Left ventricle myocardium inferior (tissue), 1 donor: ENCODE measurements at places on chromosomes 2 and 18.

DNA sequence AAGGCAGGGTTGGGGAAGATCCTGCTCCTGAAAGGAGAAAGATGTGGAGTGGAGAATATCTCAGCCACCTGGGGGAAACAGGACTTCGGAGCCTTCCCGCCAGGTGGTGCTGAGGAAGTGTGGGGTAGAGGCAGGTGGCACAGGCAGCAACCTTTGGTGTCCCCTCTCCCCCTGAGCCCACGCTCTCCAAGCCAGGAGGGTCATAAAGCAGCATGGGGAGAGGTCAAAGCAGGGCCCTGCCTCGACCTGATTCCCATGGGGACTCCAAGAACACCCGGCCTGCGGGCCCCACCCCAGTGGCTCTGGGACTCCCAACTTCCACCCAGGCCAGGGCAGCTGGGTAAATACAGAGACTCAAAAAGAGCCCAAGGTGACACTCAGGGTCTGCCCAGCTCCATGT, 54.3 kb upstream of the SLC66A3 start:
- no peak for DNase-seq

GRCh38 chr2:147648471-147648870, 196.4 kb upstream of the ACVR2A start:
- DNase-seq = no peak

GRCh38 chr2:18445433-18446320, 114.8 kb downstream of the RDH14 start:
- DNase-seq = peak; percentile 28

DNA sequence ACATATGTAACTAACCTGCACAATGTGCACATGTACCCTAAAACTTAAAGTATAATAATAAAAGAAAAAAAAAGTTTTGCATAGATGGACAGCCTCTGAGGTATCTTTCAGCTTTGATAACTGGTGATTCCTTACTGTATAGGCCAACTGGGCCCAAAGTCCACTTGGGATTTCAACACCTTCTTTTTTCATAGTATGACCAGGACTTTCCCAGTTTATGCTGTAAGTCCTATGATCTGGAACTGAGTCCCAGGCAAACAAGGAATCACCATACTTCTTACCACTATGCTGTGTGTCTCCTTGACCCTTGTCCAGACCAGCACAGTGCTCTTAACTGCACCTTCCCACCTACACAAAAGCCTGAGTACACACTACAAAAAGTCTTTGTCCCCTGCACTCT, 205.1 kb upstream of the RBBP8 start:
- DNase-seq = no peak

DNA sequence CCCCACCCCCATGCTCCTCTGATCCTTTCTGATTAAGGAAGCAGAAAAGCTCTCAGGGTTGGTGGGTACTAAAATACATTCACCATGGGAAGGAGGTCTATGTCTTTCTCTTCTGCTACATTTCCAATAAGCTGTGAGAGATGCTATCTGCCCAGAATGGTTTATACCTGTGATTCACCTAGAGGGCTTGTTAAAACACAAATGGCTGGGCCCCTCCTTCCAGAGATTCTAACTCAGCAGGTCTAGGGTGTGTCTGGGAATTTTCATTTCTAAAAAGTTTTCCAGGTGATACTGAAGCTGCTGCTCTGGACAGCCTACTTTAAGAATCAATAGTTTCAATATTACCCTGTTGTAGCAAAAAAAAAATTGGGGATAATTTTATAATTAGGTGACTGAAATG, 772.2 kb upstream of the ZEB2 start:
- DNase-seq = no peak

GRCh38 chr2:66701656-66702055, 266.7 kb downstream of the MEIS1 start:
- DNase-seq = no peak

DNA sequence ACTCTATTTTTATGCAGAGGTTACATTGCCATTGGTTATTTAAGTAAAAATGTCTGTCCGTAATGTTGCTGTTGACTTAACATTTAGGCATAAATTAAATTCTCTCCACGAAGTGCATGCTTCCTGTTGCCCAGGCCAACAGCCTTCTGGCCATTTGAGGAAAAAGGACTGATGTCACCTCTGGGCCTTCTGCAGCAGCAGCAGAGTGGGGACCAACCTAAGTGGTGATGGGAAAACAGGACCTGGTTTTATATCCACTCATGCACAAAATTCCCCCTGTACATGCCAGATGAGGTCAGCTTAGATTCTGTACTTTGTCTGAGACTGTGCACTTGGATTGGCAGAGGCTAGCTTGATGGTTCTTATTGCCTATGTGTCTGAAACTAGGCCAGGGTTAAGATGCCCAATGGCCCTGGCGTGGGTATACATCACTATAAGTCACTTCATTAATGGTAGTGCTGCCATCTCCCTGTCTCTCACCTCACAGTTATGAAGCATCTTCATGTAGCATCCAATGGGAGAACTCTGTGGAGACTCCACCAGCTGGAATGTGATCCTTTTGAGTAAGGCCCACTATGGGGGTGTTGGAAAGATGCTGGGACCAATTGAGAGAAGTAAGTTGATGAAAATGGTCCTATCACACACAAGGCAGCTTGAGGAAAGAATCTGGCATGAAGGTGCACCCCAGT, 4.4 kb downstream of the ARHGAP25 start:
- no peak for DNase-seq

DNA sequence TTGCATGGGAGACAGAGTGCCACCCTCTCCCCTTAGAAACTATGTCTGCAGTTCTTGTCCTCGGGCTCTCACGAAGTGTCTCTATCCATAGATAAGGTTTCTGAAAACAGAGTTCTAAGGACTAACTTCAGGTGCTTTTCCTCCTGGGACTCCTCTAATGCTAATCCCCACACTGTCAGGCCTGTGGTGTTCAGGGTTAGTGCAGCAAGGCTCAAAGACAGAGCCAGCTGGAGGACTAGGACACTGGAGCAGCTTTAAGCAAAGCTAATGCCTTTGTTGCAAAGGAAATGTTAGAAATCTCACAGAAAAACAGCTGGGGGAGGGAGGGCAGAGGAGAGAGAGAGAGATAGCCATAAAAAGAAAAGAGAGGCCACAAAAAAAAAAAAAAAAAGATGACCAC, 824.0 kb upstream of the FSHR start:
- no peak for DNase-seq

DNA sequence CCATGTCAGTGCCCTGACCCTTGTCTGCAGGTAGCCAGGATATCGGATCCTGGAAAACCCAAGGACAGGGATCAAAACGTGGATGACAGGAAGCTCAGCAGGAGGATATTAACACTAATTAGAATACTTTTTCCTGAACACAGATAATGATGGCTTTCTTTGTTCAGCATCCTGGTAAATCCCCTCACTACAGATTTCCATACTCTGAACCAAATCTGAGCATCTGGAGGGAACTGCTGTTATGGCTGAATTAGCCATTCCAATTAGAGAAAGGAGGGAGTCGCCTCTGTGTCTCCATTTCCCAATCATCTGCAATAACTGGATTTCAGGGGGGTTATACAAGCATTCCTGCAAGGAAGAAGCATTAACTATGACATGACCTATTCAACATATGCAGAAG, 24.4 kb downstream of the CXCR4 start:
- DNase-seq = no peak

DNA sequence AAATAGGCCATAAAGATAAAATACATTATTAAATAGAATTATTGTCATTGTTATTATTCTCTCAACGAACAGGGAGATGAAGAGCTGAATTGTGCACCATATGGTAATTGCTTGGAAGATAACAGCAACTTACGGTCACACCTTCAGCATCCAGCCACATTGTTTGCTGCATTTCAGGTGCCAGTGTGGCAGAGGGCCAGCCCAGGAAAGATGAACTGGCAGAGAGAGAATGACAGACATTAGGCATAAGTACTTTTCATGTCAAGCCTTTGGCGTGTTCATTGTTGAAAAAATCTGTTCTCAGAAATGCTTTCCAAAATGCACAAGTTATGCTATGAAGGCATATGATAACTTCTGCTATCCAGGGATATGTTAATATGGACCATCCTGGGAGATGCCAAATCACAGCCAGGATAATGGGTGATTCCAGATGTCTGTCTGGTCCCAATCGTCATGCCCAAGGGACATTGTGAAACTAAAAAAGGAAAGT, 748.6 kb upstream of the PIK3C3 start:
- no peak for DNase-seq

- DNase-seq = no peak
Observed at GRCh38 chr2:234427081-234428061, 69.5 kb downstream of the ARL4C start.

- no peak for DNase-seq
Observed at GRCh38 chr2:195410074-195410671, 246.9 kb upstream of the SLC39A10 start.

GRCh38 chr2:5227062-5227699, 465.0 kb upstream of the SOX11 start:
- no peak for DNase-seq

DNA sequence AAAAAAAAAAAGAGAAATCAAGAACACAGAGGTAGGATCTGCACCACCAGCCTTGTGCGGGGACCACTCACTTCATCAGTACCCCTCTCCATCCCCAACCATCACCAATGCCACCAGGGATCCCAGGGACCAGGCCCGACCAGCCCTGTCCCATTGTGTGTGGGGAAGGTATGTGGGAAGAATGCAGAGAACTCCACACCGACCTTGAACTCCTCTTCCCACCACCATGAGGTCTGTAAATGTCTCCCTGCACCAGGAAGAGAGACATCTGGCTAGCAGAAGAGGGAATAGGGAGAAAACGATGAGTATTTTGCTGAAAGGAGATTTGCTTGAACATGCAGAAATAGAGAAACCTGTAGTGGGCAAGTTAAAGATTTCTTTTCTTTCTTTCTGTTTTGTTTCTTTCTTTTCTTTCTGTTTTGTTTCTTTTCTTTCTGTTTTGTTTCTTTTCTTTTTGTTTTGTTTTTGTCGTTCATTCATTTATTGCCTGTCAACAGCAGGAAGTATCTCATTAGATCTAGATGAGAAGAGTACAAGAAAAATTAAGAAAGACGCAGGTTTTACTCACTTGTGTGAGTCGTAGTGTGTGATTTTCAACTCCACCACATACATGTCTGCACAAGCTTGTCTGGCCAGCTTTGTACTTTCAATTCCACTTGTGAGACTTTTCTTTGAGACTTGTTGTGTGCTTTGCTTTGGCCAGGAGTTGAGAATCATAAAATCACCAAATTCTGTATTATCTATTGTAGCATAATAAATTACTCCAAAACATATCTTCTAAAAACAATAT, 179.8 kb upstream of the HAAO start:
- DNase-seq = no peak

DNA sequence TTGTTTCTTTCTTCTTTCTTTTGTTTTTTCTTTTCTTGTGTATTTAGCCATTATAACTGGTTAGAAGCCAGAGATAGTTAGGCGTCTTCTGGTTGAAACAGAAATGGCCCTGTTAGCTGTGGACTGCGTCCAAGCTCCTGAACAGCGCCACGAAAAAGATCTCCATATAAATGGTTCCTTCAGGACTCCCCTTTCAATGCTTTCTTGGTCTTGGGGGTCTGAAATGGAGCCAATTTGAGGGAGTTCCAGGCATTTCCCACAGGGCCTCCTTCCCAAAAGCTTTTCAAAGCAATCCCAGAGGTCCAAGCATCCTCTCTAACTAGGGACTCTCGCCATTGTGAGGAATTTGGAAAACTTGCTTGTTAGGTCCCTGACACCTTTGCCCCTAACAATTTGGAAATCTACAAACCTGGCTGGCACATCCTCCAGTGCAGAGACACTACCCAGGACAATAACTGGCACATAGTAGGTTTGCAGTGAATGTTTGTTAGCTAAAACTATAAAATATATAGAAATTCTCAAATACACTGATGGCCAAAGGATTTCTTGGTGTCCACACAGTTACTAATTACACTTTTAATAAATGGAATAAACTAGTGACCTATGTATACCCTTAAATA, 80.1 kb downstream of the MYCN start:
- no peak for DNase-seq

GRCh38 chr2:114368705-114369104, 73.7 kb upstream of the DPP10 start:
- no peak for DNase-seq

DNA sequence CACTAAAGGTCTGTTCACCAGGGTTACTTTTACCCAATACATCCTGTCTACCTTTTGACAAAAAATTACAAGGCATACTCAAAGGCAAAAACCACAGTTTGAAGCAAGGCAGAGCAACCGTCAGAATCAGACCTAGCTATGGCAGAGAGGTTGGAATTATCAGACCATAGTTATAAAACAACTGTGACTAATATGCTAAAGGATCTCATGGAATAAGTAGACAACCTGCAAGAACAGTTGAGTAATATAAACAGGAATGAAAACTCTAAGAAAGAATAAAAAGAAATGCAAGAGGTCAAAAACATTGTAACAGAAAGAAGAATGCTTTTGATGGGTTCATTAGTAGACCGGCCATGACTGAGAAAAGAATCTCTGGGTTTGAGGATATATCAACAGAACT, 318.8 kb upstream of the KCNH7 start:
- no peak for DNase-seq

DNA sequence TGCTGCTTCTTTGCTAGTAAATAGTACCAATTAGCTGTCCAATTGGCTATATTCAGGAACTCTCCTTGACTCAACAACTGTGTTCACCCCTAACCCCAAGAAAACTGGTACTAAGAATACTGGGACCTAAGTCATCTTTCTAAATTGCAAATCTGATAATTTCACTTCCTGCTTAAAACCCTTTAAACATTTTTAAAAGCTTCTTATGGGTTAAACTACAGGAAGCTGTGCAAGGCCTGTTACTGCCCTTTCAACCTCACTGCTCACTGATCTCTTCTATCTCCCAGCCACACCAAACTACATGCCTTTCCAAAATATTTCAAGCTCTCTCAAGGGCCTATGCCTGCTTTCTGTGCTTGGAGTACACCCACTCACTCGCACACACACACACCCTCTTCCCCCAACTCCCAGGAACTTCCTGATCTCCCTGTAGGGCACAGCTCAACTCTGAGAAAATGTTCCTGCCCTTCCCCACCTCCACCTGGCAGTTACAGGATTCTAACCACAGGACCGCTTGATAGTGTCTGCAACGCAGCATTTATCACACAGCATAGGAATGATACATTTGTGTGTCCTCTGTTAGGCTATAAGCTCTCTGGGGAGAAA, 6.7 kb downstream of the LMAN1 start:
- DNase-seq = no peak

GRCh38 chr2:192194265-192194865, 368 bp downstream of the TMEFF2 start:
- DNase-seq = peak; percentile 19

DNA sequence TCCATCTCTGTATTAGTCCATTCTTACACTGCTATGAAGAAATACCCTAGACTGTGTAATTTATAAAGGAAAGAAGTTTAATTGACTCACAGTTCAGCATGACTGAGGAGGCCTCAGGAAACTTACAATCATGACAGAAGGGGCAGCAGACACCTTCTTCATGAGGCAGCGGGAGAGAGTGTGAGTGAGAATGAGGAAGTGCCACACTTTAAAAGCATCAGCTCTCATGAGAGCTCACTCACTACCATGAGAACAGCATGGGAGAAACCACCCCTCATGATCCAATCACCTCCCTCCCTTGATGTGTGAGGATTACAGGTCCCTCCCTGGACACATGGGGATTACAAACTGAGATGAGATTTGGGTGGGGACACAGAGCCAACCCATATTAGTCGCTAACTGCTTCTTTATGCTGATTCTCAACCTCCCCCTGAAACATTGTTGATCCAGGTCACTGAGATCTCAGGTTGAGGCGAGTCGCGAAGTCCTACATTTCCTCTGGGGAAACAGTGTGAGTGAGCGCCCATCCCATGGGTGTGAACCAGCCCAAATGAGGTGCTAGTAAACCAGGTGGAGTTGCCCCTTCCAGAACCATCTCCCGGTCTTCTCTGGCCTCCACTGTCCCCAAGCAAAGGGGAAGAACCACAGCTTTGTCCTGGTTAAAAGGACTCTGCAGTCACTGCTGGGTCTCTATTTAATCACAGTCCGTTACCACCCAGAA, 123.8 kb downstream of the CAPN13 start:
- no peak for DNase-seq
